ENCODE measurements at places on chromosomes 11 and 22.
A peak's percentile ranks its signal among the peaks of the same experiment; 100 is the strongest.

DNA sequence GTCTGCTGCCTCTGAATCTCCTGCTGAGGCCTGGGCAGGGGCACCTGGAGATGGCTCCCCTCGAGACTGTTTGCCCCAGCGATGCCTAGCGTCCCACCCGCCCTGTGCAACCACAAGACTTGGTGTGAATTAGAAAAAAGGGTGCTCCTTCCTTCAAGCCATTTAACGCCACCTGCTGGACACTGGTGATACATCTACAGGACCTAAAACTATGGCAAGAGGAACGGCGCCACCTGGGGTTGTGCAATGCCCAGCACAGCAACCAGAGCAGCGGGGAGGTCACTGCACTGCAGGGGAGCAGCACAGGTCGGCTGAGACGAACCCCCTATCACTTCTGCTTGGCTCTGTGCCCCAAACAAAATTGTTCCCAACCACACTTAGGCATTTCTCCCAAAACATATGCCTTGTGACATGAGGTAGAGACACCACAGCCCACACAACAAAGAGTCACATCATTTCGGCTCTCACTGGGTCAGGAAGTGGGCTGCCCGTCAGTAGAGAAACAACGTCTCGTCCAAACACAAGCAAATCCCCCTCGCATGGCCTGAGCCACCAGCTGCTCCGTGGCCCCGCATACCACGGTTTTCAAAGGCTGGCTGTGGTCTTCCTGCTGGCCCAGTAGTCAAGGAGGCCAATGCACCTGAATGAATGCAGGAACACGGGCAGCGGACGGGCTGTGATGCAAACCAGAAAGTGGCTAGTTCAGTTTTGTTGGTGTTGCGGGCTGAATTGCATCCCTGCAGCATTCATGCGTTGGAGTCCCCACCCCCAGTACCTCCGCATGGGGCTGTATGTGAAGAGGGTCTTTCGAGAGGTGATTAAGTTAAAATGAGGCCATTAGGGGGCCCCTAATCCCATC is 171.9 kb downstream of the SHANK2 start:
- DNase-seq = peak; percentile 56

GRCh38 chr11:67433536-67434394 is 3.7 kb downstream of the PTPRCAP start:
- DNase-seq = no peak

GRCh38 chr11:11856638-11857037 is 14.9 kb downstream of the USP47 start:
- DNase-seq = no peak

- no peak for DNase-seq
Observed at GRCh38 chr11:126548581-126549550, 193.4 kb downstream of the ST3GAL4 start.

DNA sequence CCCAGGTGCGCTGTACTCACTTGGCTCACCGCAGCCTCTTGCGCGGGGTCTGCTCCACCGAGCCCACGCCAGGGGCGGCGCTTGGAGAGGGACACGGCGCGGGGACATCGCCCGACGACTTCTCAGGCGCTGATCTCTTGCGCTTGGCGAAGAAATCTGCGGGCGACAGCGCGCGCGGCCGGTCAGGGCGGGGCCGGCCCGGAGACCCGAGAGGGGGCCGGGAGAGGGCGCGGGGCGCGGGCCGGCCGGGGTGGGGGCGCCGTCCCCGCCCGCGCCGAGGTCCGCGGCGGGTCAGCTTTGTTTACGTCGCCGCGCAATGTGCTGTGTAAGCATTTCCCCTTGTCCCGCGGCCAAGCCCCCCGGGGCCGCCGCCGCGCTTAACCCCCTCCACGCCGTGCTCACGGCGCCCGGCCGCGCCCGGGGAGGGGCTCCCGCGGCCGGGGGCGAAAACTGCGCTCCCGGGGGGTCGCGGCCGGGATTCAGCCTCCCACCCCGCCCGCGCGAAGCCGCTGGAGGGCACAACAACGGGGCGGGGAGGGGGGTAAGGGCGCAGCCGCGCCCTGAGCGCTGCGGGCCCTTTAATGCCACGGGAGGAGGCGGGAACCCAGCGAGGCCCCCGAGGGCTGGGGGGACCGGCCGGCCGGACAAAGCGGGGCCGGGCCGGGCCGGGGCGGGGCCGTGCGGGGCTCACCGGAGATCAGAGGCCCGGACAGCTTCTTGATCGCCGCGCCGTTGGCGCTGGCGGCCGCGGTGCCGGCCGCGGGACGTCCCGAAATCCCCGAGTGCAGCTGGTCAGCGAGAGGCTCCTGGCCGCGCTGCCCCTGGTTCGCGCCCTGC is 1.4 kb downstream of the CDKN1C start:
- DNase-seq = peak; percentile 46

DNA sequence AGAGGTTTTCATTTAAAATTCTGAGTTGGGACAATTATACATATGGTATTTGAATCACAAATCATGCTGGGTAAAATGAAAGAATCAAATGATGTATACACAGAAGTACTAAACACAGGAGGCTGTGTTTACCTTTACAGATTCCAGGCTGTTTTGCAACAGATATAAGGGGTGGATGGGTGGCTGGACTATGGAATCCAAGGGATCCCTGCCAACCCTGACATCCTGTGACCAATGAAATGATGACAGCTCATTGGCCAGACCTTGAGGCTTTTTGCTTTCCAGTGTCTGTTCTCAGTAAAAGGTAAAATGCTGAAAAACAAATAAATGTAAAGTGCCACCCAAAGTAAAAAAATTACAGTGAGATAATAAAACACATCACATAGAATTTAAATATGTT is 3.3 kb upstream of the DDI1 start:
- DNase-seq = peak; percentile 84

- peak; percentile 84 for DNase-seq
Observed at GRCh38 chr11:73323464-73323863, 15.4 kb downstream of the ARHGEF17 start.

GRCh38 chr11:3905080-3905953 is 49.9 kb downstream of the STIM1 start:
- DNase-seq = peak; percentile 85

DNA sequence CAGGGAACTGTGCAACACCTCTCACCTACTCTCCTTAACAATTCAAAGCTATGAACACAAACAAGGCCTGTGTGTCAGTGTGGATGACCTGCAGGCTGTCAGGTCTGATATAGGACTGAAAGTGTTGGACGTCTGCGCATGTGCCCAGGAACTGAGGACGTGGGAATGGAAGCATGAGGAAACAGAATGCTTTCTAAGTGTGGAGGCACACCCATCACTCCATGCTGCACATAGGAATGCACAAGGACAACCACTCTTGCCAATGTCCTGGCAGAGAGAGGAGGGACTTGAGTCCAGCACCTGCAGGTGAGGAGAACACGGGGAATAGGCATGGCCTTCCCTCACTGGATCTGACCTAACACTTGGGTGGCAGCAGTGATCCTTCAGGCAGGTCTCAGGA is 874.3 kb downstream of the OPCML start:
- DNase-seq = no peak

GRCh38 chr11:35478471-35479091 is 46.8 kb downstream of the PAMR1 start:
- DNase-seq = no peak

DNA sequence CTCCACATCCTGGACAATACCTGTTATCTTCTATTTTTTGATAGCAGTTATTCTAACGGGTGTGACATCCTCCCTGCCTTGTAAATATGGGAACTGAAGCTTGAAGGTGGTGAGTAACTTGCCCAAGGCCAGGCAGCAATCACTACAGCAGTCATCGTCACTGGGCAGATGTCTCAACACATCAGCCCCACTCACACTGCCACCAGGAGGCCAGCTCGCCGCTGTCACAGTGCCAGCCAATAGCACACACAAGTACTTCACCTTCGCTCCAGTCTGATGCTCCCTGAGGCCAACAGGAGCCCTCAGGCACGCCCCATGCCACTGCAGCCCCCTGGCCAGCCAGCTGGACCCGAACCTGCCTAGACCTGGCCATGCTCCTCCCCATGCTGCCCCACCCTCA is 4.9 kb upstream of the TTLL1 start:
- no peak for DNase-seq

- DNase-seq = peak; percentile 84
Observed at GRCh38 chr22:26669060-26669481, 11.7 kb downstream of the MIAT start.

GRCh38 chr11:132472411-132473172 is 1059.7 kb downstream of the OPCML start:
- DNase-seq = no peak

- no peak for DNase-seq
Observed at GRCh38 chr22:33817512-33818127, 102.7 kb downstream of the LARGE1 start.

GRCh38 chr11:62677156-62677555 is 1.7 kb downstream of the UBXN1 start:
- no peak for DNase-seq

DNA sequence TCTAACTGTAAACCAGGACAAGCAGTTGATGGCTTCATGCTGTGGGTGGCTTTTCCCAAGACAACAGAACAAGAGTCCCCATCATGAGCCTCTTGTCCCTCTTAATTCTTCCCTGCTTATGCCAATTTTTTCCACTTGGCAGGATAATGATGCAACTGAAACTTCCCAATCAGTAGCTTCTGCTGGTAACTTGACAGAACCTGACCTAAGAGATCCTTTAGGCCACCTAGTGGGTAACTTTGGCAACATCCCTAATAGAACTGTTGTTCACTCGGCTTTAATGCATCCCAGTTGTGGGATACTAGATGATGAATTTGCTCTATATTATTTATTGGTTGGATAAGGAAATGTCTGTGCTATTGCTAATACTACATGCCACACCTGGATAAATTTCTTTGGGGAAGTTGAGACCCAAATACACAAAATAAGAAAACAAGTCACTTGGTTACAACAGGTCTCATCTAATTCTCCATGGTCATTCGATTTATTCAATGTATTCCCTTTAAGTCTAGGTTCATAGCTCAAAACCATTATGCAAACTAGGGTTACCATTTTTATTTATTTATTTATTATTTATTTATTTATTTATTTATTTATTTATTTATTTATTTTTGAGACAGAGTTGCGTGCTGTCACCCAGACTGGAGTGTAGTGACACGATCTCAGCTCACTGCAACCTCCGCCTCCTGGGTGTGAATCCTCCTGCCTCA is 41.4 kb upstream of the NFAM1 start:
- DNase-seq = peak; percentile 74

- peak; percentile 24 for DNase-seq
Observed at GRCh38 chr11:39990421-39990831, 1469.0 kb downstream of the LRRC4C start.

DNA sequence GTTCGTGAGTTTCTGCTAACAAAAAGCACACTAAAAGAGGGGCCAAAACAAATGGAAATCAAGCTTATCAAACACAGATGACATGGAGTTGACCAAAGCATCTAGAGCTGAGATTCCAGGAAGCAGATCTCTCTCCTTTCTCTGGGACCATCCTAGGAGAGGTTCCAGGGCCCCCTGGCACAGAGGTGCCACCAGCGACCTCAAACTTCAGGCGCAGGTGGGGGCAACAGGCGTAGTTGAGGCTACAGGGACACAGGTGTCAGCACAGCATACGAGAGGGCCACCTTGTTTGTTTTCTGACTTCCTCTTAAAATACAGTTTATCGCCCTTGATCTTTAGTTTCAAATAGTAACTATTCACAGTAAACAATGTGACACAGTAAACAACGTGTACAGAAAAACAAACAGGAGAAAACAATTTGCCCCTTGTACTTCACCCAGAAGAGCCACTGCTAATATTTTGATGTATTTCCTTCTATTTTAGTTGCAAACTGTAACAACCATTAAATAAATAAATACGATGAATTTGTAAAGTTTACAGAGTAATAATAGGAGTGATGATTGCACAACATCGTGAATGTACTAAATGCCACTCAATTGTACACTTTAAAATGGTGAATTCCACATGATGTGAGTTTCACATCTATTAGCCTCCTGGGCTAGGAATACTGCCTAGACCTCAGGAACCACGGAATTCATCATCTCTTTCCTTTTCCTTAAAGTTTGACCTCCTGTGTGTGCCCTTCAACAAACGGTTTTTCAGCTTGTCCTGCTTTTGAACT is 52.2 kb downstream of the IGLL5 start:
- DNase-seq = no peak

DNA sequence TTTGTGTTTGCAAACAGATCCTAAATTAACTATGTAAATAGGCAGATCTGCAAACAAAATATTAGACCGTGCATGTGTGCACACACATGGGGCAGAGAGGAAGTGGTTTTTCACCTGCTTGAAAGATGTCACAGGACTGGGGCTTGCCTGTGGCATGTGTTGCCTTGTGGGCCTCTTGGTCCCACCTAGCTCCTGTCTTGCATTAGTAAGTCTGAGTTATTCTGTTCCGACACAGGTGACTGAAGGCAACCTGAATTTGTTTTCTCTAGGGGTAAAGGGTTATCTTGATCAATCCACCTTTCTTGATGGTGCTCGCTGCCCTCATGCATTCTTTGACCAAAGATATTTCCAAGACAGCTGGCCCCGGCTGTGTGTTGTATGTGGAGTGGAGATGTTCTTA is 667.5 kb downstream of the NTM start:
- no peak for DNase-seq

- no peak for DNase-seq
Observed at GRCh38 chr22:39947220-39948216, 12.7 kb upstream of the TMA7B start.

- peak; percentile 75 for DNase-seq
Observed at GRCh38 chr11:110430267-110431050, 711 bp downstream of the FDX1 start.

- no peak for DNase-seq
Observed at GRCh38 chr11:8442301-8442700, 151.7 kb downstream of the STK33 start.

DNA sequence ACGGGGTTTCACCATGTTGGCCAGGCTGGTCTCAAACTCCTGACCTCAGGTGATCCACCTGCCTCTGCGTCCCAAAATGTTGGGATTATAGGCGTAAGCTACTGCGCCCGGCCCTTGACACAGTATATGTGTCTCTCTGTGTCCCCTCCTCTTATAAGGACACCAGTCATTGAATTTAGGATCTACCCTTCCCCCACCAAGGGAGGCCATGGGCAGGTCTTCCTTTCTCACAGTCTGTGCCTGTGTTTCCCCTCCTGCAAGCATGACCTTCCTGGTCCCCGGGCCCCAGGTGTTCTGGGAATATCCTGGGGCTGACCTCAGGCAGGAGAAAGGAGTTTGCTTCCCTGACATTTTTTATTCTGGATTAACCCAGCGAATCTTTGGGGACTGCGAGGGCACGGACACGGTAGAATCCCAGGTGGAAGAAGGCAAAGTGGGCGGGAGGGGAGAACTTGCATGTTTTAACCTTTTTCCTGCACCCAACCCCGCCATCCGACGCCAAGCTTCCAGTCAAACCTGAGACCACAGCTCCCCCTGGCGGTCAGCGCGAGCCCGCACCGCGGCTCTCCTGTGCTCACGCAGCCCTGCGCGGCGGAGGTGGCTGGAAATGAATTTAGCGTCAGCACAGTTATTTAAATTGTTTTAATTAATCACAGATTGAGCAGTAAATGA is 42.1 kb upstream of the ISX start:
- peak; percentile 6 for DNase-seq

- no peak for DNase-seq
Observed at GRCh38 chr22:20180640-20181039, 29.8 kb upstream of the CCDC188 start.

DNA sequence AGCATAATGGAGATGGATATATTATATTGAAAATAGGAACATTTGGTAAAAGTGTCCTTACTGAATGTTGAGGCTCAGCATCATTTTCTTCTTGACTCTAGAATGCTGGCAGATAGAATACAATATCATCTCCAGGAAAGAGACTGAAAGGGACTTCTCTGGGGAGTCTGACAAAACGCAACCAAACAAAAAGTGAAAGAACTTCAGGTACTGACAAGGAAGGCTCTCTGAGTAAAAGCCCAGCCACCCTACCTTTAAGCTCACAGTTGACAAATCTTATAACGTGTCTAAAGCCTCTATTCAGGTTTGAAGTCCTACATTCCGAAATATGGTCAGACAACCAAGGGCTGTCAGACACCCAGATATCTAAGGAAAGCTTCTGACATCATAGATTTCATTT is 590.8 kb downstream of the SOX6 start:
- DNase-seq = no peak

Measured in mesenchymal stem cell (in vitro differentiated cells and primary cell).